Activated naive CD8-positive, alpha-beta T cell treated with anti-CD3 and anti-CD28 coated beads, Interleukin-2, amount 50 U/mL, for 24 hours (primary cell): ENCODE measurements at places on chromosomes 13 and 19.

DNA sequence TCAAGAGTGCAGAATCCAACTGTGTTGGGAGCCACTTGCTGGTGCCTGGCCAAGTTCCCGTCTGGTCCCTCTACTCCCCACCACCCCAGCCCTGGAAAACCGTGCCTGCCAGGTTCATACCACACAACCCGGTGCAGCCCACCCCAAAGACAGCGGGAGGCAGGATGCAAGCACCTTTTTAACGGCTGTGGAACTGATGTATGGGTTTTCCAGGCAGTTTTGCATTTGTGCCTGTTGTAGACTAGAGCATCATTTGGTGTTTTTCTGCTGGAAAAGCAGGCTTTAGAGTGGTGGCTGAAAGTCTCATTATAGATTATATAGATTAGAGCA lies 13.5 kb downstream of the TFDP1 start:
- H3K4me3 ChIP-seq = no peak overlapping the region
- no peak for DNase-seq
- H3K27ac ChIP-seq = no peak overlapping the region
- peaks cover 53% of the 10 kb centered on the region for H3K36me3 ChIP-seq
- H3K27me3 ChIP-seq = no peaks in the 10 kb centered on the region

GRCh38 chr19:6056801-6057650 lies 53.3 kb downstream of the RFX2 start:
- DNase-seq = no peak
- peaks cover 47% of the 10 kb centered on the region for H3K4me1 ChIP-seq
- H3K36me3 ChIP-seq = no peaks in the 10 kb centered on the region
- H3K4me3 ChIP-seq = peak overlapping the region; percentile 29
- peak overlapping the region; percentile 82 for H3K27ac ChIP-seq

- H3K27me3 ChIP-seq = peaks cover 2% of the 10 kb centered on the region
- no peaks in the 10 kb centered on the region for H3K4me1 ChIP-seq
- DNase-seq = no peak
- no peak overlapping the region for H3K4me3 ChIP-seq
- no peaks in the 10 kb centered on the region for H3K36me3 ChIP-seq
Measured at GRCh38 chr13:101695870-101696516, 243.5 kb downstream of the ITGBL1 start.

- peaks cover 34% of the 10 kb centered on the region for H3K27me3 ChIP-seq
- H3K27ac ChIP-seq = no peak overlapping the region
- no peak for DNase-seq
Measured at GRCh38 chr19:1289686-1290025, 4.0 kb downstream of the EFNA2 start.

- no peak for DNase-seq
- no peaks in the 10 kb centered on the region for H3K36me3 ChIP-seq
- peaks cover 11% of the 10 kb centered on the region for H3K4me1 ChIP-seq
- H3K4me3 ChIP-seq = no peak overlapping the region
- H3K27ac ChIP-seq = no peak overlapping the region
Measured at GRCh38 chr19:41813911-41814310, 17.5 kb downstream of the CEACAM3 start.

GRCh38 chr19:39030854-39031367 lies 1.4 kb downstream of the FBXO27 start:
- peaks cover 4% of the 10 kb centered on the region for H3K27me3 ChIP-seq
- H3K27ac ChIP-seq = no peak overlapping the region
- no peak for DNase-seq
- peak overlapping the region; percentile 50 for H3K4me3 ChIP-seq
- no peaks in the 10 kb centered on the region for H3K36me3 ChIP-seq

- H3K36me3 ChIP-seq = no peaks in the 10 kb centered on the region
- H3K4me3 ChIP-seq = no peak overlapping the region
- H3K4me1 ChIP-seq = no peaks in the 10 kb centered on the region
- H3K27ac ChIP-seq = no peak overlapping the region
- no peaks in the 10 kb centered on the region for H3K27me3 ChIP-seq
Measured at GRCh38 chr19:29779921-29780320, 31.9 kb upstream of the CCNE1 start.

- H3K27ac ChIP-seq = peak within 1 kb of the TSS; percentile 99
- no peaks in the 10 kb centered on the region for H3K27me3 ChIP-seq
- peak within 1 kb of the TSS; percentile 95 for H3K4me3 ChIP-seq
- DNase-seq = peak; percentile 89
- peaks cover 23% of the 10 kb centered on the region for H3K36me3 ChIP-seq
Measured at GRCh38 chr19:19663256-19664120, at the start of gene ATP13A1. ATP13A1 (minus strand) TSS chr19:19663676; CDS start chr19:19663666, 10 bp downstream.

DNA sequence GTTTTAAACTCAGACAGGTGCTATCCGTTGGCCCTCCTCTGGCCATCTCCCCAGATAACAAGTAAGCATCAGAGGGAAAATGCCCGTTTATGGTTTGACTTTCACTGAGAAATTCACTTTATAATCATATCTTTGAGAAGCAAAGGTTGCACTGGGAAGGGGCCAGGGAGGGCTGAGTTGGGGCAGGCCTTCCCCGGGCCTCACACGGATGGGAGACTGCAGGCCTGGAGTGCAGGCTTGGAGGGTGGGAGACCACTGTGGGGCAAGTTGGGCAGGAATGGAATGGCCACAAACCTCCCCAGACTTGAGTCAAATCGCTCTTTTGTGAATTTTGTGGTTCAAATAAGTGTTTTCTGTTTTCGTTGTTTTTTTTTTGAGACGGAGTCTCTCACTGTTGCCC lies 451.7 kb downstream of the TSHZ3 start:
- H3K4me3 ChIP-seq = no peak overlapping the region
- H3K27me3 ChIP-seq = peaks cover 2% of the 10 kb centered on the region
- no peaks in the 10 kb centered on the region for H3K4me1 ChIP-seq
- DNase-seq = no peak
- H3K36me3 ChIP-seq = no peaks in the 10 kb centered on the region

DNA sequence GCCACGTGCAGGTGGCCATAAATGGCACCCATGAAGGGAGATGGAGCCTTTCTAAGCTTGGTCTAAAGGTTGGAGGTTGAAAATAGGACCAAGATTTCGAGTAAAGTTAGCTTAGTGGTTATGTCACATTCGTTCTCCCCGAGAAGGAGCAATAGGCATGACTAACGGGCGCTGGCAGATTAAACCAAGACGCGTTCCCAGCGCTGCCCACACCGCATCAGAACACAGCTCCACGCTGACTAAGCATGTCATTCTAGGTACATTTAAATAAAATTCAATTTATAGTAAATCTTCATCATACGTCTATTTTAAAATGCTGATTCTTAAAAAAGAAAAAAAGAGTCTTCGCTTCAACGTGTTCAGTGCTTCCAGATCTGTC lies 95.0 kb upstream of the IRS2 start:
- no peak overlapping the region for H3K27ac ChIP-seq
- no peaks in the 10 kb centered on the region for H3K4me1 ChIP-seq
- DNase-seq = no peak
- H3K36me3 ChIP-seq = no peaks in the 10 kb centered on the region

GRCh38 chr19:9673912-9674662 lies 813 bp downstream of the ZNF562 start:
- no peaks in the 10 kb centered on the region for H3K27me3 ChIP-seq
- H3K4me1 ChIP-seq = peaks cover 41% of the 10 kb centered on the region
- peak overlapping the region; percentile 83 for H3K4me3 ChIP-seq
- H3K27ac ChIP-seq = peak overlapping the region; percentile 95
- H3K36me3 ChIP-seq = peaks cover 58% of the 10 kb centered on the region

- no peak for DNase-seq
- peaks cover 2% of the 10 kb centered on the region for H3K27me3 ChIP-seq
- H3K4me1 ChIP-seq = no peaks in the 10 kb centered on the region
- no peak overlapping the region for H3K27ac ChIP-seq
- H3K36me3 ChIP-seq = no peaks in the 10 kb centered on the region
- no peak overlapping the region for H3K4me3 ChIP-seq
Measured at GRCh38 chr19:41253660-41254059, 10.5 kb upstream of the HNRNPUL1 start.

DNA sequence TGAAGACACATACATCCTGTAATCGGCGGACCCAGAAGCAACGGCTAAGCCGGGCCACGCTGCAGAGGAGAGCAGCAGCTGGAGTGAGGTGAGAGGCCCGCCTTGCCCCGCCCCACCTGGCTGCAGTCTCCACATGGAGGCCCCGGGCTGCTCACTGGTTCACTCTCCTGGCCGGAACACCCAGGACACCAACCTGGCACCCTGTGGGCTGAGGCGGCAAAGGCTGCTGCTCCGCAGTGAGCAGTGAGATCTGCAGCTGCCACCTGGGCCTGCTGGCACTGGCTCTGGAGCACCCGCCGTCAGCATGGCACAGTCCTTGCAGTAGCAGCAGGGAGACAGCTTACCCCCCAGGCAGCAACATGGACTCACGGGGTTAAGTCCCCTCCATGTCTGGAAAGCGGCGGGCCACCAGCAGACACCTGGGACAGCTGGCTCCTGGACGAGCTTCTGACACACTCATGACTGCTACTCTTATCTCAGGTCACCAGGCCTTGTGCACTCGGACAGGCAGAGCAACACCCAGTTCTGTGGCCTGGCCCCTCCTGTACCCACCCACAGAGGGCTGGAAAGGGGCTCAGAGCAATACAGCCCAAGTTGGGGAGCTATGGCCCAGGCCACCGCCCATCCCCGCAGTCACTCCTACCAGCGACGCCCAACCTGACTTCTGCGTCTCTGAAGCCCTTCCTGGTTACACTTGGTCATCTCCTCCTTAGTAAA lies 13.2 kb upstream of the KPTN start:
- H3K27me3 ChIP-seq = no peaks in the 10 kb centered on the region
- no peak overlapping the region for H3K4me3 ChIP-seq
- peaks cover 1% of the 10 kb centered on the region for H3K4me1 ChIP-seq
- H3K27ac ChIP-seq = no peak overlapping the region
- no peak for DNase-seq
- peaks cover 5% of the 10 kb centered on the region for H3K36me3 ChIP-seq

DNA sequence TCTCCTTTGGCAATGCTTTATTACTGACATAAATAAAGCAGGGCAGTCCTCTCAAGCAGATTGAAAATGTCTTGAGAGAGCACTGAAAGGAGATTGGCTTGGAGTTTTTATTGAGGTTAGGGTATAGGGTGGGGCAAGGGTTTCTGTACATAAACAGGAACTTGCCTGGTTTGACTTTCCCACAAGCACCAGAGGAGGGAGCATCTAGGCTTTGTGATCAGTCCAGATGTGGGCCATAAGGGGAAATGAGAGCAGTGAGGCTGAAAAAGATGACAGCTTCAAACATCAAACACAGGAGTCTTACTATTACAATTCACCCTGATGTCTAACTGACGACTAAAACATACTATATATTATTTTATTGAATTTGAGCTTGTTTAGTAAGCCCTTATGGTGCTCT lies 260.9 kb downstream of the MTUS2 start:
- no peaks in the 10 kb centered on the region for H3K36me3 ChIP-seq
- H3K27me3 ChIP-seq = no peaks in the 10 kb centered on the region

DNA sequence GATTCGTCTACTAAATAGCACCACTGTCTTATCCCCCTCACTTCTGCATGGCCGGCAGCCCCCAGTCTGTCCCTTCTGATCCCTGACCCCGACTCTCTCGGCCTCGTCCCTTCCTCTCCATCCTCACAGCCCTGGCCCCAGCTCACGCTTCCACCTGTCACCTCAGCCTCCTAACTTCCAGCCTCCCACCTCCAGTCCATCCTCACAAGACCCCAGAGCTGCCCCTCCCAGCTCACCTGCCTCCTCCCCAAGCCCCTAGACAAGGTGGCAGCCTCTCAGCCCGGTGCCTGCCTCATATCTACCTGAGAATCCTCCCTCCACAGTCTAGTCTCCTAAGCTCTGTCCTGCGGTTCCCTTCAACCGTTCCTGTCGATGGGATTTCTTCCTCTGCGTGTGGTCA lies 10.0 kb downstream of the KCNC3 start:
- no peaks in the 10 kb centered on the region for H3K36me3 ChIP-seq
- peaks cover 13% of the 10 kb centered on the region for H3K4me1 ChIP-seq
- H3K4me3 ChIP-seq = no peak overlapping the region
- H3K27ac ChIP-seq = no peak overlapping the region

GRCh38 chr13:80979035-80979641 lies 638.2 kb upstream of the SPRY2 start:
- H3K36me3 ChIP-seq = no peaks in the 10 kb centered on the region
- no peaks in the 10 kb centered on the region for H3K4me1 ChIP-seq
- DNase-seq = peak; percentile 19

DNA sequence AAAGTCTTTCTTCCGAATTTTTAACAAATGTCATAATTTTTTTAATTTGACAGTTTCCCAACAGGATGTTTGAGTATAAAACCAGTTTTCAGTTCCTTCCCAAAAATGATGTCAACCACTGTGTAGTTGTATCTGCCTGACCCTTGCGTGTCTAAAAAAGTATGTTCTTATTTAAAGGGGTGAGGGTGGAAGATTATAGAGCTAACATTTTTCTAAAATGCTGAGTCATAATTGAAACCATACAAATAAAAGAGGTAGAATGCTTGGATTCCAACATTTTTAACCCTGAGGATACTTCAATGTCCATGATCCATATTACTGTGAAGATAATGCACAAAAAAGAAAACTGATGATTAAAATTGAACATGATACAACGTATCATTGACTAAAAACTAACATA lies 1388.8 kb downstream of the UQCRFS1 start:
- no peak overlapping the region for H3K27ac ChIP-seq
- no peak for DNase-seq
- H3K4me3 ChIP-seq = no peak overlapping the region
- peaks cover 1% of the 10 kb centered on the region for H3K4me1 ChIP-seq
- H3K27me3 ChIP-seq = no peaks in the 10 kb centered on the region

- no peak overlapping the region for H3K4me3 ChIP-seq
- no peak overlapping the region for H3K27ac ChIP-seq
- no peak for DNase-seq
- H3K36me3 ChIP-seq = no peaks in the 10 kb centered on the region
- no peaks in the 10 kb centered on the region for H3K27me3 ChIP-seq
Measured at GRCh38 chr19:38915329-38916321, 3.6 kb upstream of the CCER2 start.
